ENCODE measurements at places on chromosomes 1 and 21.

DNA sequence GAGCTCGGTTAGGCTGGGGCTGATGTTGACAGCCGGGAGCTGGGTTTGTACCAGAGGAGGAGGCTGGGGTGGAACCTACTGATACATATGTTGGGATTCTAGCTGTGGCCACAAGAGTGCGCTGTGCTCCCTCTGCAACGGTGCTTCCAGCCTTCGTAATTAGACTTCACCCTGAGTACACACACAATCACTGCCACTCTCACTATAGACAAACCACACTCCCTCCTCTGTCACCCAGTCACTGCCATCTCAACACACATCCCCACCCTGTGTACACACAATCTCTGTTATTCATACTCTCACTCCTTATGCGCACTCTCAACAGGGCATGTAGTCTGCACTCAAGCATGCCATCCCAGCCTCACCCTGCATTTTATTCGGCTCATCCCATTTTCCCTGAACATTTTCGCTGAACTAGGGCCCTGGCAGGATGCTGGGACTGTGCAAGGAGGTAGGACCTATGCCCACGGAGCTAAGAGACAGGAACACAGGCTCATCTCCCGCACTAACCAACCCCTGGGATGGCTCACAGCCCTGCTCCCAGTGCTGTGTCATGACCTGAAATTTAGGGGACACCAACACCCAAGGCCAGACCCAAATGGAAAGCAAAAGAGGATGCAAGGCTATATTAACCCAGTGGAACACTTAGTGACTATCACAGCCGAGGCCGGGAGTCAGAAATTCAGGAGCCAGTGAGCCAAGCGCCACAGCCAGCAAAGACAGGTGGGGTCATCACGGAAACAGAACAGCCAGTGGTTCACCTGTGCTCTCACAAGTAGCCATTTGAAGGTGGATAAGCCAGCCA is 5.7 kb downstream of the GJB3 start:
- peak; percentile 51 for DNase-seq

DNA sequence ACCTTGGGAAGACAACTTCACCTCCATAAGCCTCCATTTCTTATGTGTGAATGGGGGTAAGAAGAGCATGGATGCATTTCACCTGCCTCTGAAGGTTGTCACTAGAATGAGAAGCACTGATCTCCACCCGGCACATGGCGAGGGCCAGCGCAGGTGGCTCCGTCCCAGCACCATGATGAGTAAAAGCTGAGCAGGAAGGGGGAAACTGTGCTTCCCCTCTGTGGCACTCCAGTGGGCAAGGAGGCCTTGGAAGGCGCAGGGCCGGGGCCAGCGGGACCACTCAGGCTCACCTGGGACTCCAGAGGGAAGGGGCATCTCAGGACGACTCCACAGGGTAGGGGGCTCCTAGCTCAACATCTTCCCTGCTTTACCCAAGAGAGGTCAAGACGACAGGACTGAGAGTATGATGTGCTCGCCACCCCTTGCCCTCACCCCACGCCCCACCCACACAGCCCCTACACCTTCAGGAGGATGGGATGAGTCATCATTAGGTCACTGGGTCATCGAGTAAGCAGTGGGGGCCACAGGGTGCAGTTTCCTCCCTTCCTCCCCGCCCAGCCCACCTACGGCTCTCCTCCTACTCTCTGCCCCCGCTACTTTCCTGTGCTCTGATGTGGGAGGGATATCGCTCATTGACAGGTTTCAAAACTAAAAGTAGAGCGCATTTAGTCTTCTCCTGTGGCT is 112.1 kb downstream of the HIVEP3 start:
- no peak for DNase-seq

DNA sequence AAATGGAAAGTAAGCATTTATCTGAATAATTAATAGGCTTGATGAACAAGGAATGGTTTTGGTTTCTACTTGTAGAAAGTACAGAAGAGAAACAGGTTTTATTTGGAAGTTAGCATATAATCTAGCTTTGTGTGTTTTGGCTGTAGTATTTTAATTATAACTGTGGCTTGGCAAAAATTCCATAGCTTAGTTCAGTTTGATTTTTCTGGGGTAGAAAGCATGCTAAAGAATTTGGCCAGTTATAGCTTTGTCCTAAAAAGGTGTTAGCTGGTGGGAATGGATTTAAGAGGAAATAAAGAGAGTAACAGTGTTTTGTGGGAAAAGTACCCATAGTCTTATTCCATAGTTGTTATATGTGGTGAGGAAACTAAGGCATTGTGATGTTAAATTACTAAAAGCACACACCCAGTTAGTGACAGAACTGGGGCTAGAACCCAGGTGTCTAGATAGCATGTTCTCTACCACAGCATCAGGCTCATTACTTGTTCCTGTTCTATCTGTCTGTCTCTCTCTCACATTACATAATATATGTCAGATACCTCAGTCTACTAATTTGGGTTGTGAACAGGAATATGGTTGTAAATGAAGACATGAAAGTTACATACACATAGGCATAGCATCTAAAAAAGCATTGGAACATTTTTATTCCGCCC is 55.0 kb downstream of the MPZL1 start:
- DNase-seq: no peak

- no peak for DNase-seq
Observed at GRCh38 chr1:234325878-234326496, 47.3 kb upstream of the COA6 start.

DNA sequence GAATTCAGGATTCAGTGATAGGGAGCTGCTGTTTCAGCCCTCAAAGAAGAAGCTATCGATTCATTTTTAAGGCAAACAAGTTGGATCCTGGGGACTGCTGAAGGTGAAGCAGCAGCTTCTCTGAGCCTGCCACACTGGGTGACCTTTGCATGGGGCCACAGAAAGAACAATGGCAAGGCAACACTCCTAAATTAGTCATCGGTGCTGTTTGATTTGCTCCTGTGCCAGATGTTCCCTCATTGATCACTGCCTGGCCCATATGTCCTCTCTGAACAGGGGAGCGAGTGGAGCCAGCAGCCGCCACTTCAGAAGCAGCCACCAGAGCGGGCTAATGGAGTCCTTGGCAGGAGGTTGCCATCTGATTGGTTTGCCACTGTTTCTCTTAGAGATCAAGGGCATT is 391.5 kb downstream of the NTNG1 start:
- no peak for DNase-seq

- no peak for DNase-seq
Observed at GRCh38 chr1:195550071-195550862, 1058.0 kb downstream of the KCNT2 start.

DNA sequence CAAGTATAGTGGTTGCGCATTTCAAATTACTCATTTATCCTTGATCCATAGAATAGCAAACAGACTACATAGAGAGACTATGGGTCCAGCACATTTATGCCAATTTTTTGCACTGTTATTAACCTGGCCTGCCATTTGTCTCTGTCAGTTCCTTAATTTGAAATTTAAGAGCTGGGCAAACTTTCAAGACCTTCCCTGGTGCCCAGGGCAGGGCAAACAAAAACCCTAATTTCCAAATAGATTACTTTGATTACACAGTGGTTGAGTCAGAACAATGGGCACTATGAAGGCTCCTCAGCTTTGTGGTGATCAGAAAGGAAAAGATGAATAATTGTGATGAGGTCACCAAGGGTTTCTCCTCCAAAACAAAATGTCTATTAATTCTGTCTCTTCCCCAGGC is 80.6 kb downstream of the TNFSF18 start:
- DNase-seq: no peak

GRCh38 chr1:185368313-185368855 is 51.3 kb upstream of the IVNS1ABP start:
- DNase-seq: no peak

GRCh38 chr1:35190784-35191183 is 2.2 kb downstream of the SFPQ start:
- DNase-seq: no peak

- no peak for DNase-seq
Observed at GRCh38 chr1:39679821-39680220, 7.9 kb upstream of the NT5C1A start.

DNA sequence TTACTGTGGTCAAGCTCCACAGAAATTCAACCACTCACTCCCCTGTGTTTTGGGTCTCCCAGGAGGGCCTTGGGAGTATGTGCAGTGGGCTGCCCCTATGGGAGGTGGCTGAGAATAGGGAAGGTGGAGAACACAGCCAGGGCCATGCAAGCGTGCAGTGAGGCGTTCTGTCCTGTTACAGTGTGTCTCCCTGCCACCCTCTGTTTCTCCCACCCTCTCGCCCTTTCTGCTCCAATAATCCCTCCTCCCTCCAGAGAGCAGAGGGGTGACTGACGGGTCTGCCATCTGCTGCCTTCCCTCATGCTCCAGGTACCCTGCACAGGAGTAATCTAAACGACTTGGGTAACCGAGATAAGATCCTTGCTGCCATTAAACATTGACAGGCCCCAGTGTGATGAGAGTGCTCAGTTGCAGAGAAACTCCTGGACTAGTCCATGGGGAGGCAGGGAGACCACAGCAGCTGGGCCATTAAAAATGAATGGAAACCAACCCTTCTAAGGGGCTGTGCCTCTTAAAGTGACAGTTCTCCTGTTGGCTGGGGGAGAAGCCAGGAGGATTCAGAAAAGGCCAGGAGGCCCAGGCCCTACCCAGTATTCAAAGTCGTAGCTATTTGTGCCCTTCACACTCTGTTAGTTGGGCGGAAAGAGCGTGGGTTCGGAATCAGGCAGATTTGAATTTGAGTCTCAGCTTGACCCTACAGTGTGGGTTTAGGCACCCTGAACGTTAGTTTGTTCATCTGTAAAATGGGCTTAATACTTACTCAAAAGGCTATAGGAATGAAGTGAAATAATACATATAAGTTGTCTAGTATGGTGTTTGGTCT is 22.4 kb upstream of the BTG2 start:
- no peak for DNase-seq

DNA sequence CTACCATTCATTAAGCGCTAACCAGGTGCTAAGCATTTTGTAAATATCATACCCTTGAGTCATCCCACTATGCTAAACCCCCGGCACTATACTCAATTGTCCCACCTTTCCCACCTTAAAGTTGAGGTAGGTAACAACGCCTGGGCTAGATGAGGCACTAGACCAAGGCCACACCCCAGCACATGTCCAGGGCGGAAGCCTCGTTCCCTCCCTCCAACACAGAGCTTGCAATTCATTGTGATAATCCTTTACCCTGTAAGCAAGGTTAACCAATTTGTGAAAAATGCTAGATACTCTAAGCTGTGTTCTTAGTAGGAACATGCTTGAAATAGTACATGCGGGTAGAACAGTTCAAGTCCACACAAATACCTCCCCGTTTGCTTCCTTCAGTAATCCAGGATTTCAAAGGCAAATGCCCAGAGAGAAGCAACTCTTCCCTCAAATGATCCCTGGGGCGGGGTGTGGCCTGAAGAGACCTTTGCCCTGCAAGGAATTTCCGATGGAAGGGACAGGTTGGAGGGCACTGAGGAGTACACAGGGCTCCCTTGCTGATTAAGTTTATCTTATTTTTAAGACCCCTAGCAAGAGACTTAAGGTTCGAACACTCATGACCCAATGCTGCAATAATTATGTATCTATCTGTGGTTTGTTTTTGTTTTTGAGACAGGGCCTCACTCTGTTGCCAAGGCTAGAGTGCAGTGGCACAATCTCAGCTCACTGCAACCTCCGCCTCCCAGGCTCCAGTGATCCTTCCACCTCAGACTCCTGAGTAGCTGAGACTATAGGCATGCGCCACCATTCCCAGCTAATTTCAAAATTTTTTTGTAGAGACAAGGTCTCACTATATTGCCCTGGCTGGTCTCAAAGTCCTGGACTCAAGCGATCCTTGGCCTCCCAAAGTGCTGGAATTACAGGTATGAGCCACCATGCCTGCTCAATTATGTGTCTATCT is 2.6 kb downstream of the RSPH1 start:
- DNase-seq: no peak

DNA sequence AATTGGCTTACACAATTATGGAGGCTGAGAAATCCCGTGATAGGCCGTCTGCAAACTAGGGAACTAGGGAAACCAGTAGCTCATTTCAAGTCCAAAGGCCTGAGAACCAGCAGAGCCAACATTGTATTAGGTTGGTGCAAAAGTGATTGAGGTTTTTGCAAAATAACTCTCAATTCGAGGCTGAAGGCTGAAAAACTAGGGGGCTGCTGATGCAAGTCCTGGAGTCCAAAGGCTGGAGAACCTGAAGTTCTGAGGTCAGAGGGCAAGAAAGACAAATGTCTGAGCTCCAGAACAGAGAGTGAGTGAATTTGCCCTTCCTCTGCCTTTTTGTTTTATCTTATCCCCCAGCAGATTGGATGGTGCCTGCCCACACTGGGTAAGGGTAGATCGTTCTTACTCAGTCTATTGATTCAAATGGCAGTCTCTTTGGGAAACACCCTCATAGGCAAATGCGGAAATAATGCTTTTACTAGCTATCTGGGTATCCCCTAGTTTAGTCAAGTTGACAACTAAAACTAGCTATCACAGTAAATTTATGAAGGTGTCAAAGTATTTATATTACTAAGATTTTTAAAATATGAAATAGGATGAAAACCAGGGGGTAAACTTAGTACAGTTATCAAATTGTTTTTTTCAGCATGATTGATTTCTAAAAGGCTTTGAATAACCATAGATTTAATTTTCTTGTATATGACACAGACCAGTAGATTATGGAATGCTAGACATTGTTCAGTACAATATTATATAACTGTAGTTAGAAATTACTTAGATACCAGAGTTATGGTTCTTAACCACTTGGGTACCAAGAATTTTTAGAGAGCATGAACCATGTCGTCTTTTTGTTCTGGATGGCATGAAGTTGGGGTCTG is 15.4 kb downstream of the RABGAP1L start:
- DNase-seq: no peak

DNA sequence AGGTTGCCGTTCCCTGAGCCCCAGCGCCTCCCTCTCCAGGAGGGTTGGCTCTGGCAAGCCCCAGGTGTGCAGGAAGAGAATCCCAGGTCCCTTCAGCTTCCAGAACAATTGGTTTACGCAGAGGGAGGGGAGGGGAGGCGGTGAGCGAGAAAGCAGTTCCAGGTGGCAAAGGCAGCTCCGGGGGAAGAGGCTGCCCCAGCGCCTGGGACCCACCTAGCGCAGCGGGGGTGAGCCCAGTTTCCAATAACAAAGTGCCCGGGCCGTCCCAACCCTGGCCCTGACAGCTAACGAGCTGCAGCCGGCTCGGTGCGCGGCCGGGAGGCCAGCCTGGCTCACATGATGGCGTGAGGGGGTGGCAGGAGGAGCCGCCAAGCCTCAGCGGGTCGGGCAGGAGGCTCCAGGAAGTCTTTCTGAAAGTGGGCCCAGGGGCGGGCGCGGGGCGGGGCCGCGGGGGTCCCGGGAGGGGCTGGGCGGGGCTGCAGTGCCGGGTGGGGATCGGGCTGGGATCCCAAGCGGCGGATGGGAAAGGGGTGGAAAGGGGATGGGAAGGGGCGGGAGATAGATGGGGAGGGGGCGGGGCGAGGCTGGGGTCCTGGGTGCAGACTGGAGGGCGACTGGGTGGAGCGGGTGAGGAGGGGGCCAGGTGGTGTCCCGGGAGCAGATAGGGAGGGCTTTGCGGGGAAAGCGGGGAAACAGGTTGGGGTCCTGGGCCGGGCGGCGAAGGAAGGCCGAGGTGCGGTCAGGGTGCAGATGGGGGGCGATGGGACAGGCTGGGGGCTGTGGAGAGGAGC is 22.8 kb downstream of the DHRS3 start:
- no peak for DNase-seq

DNA sequence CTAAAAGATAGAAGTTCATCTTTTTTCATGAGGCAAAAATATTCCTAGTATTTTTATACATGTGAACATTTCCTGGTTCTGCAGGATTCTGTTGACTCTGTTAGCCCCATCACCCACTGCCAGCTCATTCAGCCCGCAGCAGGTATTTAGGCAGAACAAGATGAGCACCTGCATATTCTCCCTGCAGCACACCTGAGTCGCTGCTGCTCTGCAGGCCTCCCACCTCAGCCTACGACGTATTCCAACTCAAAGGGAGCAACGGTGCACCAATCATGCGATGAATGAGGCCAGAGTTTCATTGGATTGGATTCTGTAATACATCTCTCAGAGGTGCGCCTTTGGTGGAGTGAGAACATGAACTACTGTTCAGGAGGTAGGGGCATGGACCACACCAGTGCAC is 87.6 kb downstream of the CNIH3 start:
- no peak for DNase-seq

Data from hematopoietic multipotent progenitor cell treated with erythropoietin and hydrocortisone succinate and interleukin-3 and kit ligand, for 15 days (in vitro differentiated cells).